ENCODE measurements at places on chromosomes 16 and 17. TPM values are rescaled to one million over a fixed set of nuclear protein-coding genes. Genes with fewer than 3 reads are reported as not detected.

Gene SHCBP1
- 17.8 TPM for total RNA-seq

Gene HP
- not detected for total RNA-seq

Gene KRTAP16-1
- total RNA-seq = not detected

Gene KRT20
- not detected for total RNA-seq

Gene ZNF652
- total RNA-seq = 5.5 TPM

Gene PPP1R27
- total RNA-seq = not detected

Gene SBK1
- total RNA-seq = under 0.01 TPM

Gene TMEM101
- 83.5 TPM for total RNA-seq

Gene NUPR1
- 5.7 TPM for total RNA-seq

Gene CFAP52
- total RNA-seq = not detected

Gene CCL11
- not detected for total RNA-seq

Gene GRN
- total RNA-seq = 484 TPM

Gene CLDN6
- total RNA-seq = 0.25 TPM

Gene RASD1
- total RNA-seq = 10.0 TPM

Gene CDH16
- not detected for total RNA-seq

Gene GSG1L
- not detected for total RNA-seq

Gene ADAM11
- 0.13 TPM for total RNA-seq

Gene CCDC102A
- total RNA-seq = 20.0 TPM

Gene SLC5A2
- not detected for total RNA-seq

Gene KRTAP3-1
- not detected for total RNA-seq

Gene GINS3
- total RNA-seq = 10.8 TPM

Gene RPS6KB1
- 18.3 TPM for total RNA-seq

Gene ALOX12B
- not detected for total RNA-seq

Gene SLC2A4
- not detected for total RNA-seq

Gene KANSL1
- total RNA-seq = 52.8 TPM

Gene TSPOAP1
- not detected for total RNA-seq

Data from bladder microvascular endothelial cell (primary cell).